ENCODE measurements at places on chromosomes 6 and 20. TPM values are rescaled to one million over a fixed set of nuclear protein-coding genes. Genes with fewer than 3 reads are reported as not detected.

HACE1 gene
- 9.3 TPM for total RNA-seq

MDFI gene
- not detected for total RNA-seq

LINC00237 gene
- not detected for total RNA-seq

MEA1 gene
- 17.7 TPM for total RNA-seq

WFDC10B gene
- total RNA-seq: not detected

VIP gene
- total RNA-seq: not detected

TRIM31 gene
- total RNA-seq: 0.10 TPM

DAAM2 gene
- under 0.01 TPM for total RNA-seq

GPX5 gene
- not detected for total RNA-seq

ANGPT4 gene
- not detected for total RNA-seq

TINAG gene
- not detected for total RNA-seq

MEP1A gene
- not detected for total RNA-seq

SAMD3 gene
- 88.1 TPM for total RNA-seq

DEFB124 gene
- total RNA-seq: not detected

HLA-DOA gene
- total RNA-seq: 16.2 TPM

NKX2-2 gene
- total RNA-seq: not detected

SH3BGRL2 gene
- total RNA-seq: 26.1 TPM

NOTCH4 gene
- 5.6 TPM for total RNA-seq

GABBR1 gene
- 18.6 TPM for total RNA-seq

VSX1 gene
- not detected for total RNA-seq

UST gene
- total RNA-seq: 1.5 TPM
